ENCODE measurements at places on chromosomes 4 and X. TPM values are rescaled to one million over a fixed set of nuclear protein-coding genes. Genes with fewer than 3 reads are reported as not detected.

CFAP99 gene
- total RNA-seq, result not detected

HEPH gene
- total RNA-seq, result 20.9 TPM

TLL1 gene
- 5.8 TPM for total RNA-seq

GPR34 gene
- total RNA-seq, result 10.9 TPM

Measured in skin of body (tissue), 3 donors.